ENCODE measurements at places on chromosomes 6 and 20.

DNA sequence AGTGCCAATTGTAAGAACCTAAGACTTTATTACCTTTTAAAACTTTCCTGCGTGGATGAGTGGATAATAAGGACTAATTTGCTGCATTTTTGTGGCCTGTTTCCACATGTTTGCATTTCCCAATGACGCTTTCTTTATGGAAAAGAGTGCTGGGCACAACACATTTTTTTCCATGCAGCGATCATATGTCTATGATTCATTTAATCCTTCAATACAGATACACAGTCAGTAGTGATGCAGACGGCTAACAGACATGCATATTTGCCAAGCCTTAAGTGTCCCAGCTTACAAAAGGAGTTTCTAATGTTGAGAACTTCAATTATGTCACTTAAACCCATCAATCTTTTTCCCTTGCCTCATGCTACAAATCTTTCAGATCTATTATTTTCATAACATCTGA is 239.8 kb upstream of the PREP start:
- DNase-seq = no peak

DNA sequence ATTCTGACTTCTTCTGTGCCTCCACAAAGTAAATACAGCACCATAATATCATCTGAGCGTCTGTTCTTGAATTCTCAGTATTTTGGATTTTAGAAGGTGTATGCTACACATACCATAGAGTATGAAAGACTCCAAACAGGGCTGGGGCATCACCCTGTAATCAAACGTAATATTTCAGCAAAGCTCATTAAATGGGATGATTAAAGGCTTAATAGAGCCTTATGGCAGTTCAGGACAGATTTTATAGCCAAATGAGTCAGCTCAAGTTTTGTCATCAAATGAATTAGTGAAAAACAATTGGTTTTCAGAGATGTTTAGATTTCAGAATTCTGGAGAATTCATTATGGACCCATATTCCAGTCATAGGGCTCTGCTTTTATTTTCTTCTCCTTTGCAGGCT is 68.9 kb downstream of the TULP4 start:
- no peak for DNase-seq

DNA sequence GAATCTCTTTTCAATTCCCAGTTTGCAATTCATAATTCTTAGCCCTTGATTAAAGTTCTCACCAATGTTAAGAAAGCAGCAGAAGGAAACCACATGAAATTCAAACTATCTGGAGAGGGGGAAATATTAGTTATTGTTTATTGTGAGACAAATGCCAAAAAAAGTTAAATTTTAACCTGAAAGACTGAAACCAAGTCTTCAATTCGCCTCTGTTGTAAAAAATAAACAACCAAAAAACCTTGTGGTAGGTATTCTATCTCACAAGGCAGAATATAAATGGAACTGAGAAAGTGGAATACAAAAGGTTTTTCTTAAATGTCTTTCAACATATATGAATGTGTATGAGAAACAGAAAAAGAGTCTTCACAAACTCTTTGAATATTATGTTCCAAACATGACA is 24.8 kb downstream of the TMX4 start:
- no peak for DNase-seq

DNA sequence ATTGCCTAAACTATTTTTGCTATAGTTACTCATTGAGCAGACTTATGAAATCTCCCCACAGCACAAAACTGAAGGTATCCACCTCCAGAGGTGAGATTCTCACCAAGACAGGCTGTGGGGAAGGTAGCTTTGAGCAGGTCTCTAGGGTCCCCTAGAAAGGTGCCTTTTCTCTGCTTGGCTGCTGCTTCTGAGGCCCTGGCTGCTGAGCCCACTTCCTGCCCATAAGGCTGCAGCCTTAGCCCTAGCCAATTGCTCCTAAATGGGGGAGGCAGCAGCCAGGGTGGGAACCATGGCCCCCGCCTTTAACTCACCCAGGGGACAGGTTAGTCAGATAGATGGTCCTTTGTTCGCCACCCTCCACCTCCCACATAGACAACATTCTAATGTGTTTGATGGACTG is 3.6 kb downstream of the NT5E start:
- DNase-seq = peak; percentile 32

DNA sequence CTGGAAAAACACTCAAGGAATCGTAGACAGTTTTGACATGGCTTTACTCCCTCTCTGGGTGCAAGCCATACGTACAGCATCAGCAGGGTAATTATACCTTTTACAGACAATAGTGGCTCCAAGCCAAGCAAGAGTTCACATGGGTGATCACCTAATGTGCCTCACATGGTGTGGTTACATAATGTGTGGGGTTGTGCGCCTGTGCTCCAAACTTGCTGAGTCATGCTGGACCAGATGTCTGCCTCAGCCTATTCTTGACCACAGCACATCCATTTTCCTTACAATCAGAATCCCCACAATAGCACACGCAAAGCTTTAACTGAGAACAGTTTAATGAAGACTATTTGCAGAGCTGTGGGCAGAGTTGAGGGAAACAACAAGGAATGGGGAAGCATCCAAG is 74.5 kb downstream of the ALDH8A1 start:
- peak; percentile 35 for DNase-seq

DNA sequence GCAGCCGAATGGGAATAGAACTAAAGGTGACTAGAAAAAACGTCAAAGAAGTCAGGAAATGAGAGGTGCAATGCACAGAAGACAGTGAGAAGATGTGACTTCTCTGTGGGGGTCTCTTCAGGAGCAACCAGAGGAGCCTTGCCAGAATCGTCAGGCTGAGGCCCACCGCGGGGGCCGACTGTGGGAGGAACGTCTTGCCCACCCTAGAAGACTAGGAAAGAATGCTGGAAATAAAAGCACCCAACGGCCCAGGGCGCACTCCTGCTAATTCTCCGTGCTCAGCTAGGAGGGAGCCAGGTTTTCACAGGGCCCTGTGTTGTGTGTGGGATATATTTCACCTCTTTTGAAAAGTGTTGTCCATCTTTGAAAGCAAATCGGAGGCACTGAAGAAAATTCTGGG is 129.2 kb downstream of the SMOC2 start:
- no peak for DNase-seq

- no peak for DNase-seq
Observed at GRCh38 chr6:138404666-138405337, 779 bp downstream of the HEBP2 start.

DNA sequence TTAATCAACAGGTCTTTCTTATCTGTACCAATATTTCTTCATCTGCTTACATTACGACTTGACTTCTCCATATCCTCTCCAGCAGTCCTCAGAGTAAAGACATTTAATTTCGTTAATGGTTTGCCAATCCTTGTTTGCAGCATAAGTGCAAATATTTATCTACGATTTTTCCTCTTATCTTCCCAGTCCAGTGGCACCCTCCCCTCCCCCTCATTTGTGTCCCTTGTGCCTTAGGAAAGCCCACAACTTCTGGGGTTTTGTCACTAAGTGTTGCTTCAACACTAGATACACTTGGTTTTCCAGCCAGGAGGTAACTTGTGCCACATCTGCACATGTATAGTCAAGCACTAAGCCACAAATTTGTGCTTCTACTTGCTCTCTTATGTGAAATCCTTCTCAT is 327.2 kb downstream of the CBLN4 start:
- no peak for DNase-seq

- no peak for DNase-seq
Observed at GRCh38 chr6:958488-958887, 265.5 kb upstream of the EXOC2 start.

GRCh38 chr6:52517502-52518278 is 59.2 kb downstream of the TRAM2 start:
- peak; percentile 69 for DNase-seq

GRCh38 chr6:167770291-167770955 is 56.3 kb upstream of the AFDN start:
- no peak for DNase-seq

DNA sequence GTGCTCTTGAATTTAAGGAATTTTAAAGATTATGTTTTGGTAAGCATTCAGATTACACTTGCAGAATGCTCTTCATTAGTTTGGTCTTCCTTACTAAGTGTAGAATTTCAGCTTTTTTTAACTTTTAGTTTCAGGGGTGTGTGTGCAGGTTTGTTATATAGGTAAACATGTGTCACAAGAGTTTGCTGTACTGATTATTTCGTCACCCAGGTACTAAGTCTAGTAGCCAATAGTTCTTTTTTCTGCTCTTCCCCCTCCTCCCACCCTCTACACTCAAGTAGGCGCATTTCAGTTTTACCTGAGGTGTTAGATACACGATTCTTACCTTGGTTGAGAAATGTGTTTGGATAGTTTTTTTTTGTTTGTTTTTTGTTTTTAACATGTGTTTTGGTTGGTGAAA is 68.3 kb downstream of the AFG1L start:
- no peak for DNase-seq

GRCh38 chr20:18380908-18381529 is 85.8 kb downstream of the DZANK1 start:
- no peak for DNase-seq

- no peak for DNase-seq
Observed at GRCh38 chr20:20366876-20367574, 879 bp upstream of the INSM1 start.

- no peak for DNase-seq
Observed at GRCh38 chr6:48553467-48554189, 442.6 kb upstream of the PTCHD4 start.

DNA sequence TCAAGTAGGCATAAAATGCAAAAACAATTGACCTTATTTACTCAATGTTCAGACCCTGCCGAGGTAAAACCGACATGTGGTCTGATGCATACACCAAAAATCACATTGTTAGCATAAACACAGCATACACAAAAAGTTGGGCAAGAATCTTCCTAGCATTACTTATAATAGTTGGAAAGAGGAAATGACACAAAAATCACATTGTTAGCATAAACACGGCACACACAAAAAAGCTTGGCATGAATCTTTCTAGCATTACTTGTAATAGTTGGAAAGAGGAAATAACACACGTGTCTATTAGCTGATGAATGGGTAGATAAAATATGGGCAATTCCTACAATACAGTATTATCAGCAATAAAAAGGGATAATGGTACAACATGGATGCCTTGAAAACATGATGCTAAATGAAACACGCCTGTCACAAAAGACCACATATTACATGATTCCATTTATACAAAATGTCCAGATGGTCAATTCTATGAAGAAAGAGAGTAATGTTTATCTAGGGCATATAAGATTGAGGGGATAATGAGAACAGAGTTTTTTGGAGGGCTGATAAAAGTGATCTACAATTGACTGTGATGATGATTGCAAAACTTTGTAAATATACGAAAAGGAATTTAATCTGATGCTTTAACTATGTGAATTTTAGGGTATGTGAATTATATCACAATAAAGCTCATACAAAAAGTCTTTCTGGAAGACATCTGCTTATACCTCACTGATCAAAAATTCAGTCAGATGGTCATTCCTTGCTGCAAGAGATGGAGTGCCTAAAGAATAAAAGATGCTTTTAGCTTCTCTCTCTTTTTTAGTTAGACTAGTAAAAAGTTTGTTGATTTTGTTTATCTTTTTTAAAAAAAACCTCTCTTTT is 1019.5 kb upstream of the CITED2 start:
- DNase-seq = no peak

DNA sequence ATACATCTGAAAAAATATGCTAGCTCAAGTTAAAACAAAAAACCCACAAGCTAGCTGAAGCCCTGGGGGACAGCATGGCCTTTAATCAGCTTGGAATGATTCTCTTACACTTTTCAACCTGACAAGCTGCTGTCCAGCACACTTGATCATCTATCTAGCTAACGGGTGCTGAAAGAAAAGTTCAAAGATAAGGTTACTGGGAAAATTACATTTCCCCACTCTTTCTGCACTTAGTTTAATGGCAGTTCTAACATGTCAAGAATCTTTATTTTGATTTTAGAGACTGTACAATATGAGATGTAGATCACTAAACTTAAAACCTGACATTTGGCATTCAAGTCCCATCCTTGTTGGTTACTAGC is 53.4 kb downstream of the STK4 start:
- no peak for DNase-seq

DNA sequence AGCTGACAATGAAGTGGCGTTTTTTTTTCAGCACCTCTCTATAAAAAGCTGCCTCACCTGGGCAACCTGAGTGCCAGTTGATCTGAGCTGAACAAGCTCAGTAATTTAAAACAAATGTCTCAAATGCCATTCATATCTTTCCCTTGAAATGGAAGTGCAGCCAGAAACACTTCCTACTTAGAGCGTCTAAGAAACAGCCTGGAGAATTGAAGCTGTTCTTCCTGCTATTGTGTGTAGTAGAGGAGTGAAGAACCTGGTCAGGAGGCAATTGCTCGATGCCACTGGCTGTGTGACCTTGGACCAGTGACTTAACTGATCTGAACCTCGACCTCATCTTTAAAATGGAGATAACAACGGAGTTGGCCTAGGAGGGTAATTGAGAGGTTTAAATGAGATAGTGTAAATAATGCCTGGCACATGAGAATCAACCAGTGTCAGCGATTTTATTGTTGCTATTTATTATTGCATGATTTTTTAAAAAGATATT is 95.4 kb upstream of the FOXQ1 start:
- no peak for DNase-seq

- no peak for DNase-seq
Observed at GRCh38 chr6:139370283-139370998, 4.0 kb downstream of the CITED2 start.

DNA sequence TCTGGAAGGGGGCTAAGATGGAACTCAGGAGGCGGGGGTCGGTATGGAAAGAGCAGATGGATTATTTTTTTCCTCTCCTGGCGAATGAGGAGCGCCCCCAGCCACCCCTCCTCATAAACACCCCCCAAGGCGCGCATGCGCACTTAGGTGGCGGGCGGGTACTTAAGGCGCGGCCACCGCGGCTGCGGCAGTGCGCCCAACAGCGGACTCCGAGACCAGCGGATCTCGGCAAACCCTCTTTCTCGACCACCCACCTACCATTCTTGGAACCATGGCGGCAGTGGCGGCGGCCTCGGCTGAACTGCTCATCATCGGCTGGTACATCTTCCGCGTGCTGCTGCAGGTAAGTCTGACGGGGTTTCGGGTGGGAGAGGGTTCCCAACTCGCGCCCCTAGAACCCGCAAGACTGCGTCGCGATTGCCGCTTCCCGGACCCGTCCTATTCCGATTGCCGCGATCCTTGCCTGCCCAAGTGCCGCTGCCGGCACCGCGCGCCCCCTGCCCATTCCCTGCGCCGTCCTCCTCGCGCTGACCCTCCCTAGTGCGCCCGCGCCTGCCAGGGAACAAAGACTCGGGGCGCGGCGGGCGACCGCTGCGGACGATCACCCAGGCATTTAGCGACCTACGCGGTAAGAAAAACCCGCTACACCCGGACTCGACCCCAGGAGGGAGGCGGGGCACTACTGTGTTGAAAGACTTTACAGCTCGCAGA is at the start of gene NNAT:
NNAT (plus strand) TSS at position 190 of the 711 bp plus-strand sequence; CDS start at position 272, 82 bp downstream.
- DNase-seq = no peak

GRCh38 chr6:467111-467510 is 75.6 kb downstream of the IRF4 start:
- no peak for DNase-seq
